ENCODE measurements at places on chromosomes 5 and 9.
A peak's percentile ranks its signal among the peaks of the same experiment; 100 is the strongest.

DNA sequence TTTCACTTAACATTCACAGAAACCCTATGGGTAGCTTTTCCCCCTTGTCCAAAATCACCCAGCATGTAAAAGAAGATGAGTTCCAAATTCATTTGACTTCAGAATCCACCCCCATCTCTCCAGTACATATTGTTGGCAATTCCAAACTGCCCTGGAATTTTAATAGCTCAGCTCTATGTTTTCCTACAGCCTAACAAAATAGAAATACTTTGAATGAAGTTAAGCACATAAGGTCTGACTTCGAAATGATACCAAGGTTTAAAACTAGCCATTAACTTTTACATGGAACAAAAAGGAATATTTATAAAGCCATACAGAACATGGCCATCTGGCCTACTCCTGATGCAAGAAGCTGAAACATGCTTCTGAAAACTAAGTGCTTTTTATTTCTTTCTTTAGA lies 634.3 kb downstream of the PDE4D start:
- no peak for DNase-seq

DNA sequence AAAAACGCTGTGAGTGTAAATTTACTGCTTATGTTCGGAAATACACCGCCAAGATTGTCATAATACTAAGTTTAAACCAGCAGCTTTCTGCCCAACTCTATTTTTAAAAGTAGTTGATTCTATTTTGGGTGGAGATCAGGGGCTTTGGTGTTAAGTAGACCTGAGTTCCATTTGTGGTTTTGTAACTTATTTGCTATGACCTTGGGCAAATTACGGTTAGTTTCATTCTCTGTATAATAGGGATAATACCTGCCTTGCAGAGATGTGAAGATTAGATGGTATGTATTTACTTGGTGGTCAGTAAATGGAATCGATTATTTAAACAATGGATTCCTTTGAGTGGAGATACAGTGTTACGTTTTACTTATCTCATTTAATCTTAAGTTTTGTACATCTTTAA lies 1.6 kb downstream of the RAD23B start:
- DNase-seq, result no peak

- no peak for DNase-seq
Observed at GRCh38 chr5:101728933-101729332, 567.2 kb downstream of the SLCO4C1 start.

DNA sequence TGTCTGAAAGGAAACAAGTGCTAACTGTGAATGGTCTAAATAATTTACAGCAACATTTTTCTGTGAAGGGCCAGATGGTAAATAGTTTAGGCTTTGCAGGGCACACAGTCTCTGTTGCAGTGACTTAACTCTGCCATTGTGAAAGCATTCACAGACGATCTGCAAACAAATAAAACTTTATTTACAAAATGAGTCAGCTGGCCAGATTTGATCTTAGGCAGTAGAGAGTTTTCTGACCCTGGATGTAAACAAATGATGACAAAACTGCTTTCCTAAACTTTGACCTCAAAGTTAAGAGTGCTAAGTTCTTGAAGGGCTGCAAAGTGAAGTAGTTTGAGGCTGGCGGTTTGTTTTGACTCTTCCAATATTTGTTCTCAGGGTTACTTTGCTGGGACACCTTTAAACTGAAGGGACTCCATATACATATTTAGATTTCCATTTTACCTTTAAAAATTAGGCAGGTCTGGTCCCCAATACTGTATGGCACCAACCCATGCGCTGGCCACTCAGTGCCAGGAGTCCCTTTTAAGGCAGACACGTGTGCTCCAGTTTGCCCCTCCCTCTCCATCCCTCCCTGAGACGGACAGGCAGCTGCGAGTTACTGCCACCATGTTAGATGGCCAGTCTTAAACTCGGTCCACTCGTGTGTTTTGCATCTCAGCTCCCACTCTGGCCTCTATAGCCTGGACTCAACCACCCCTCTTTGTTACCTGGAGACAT lies 4.0 kb upstream of the ADAMTS16 start:
- DNase-seq, result no peak

- no peak for DNase-seq
Observed at GRCh38 chr5:139881143-139881733, 85.6 kb downstream of the PSD2 start.

GRCh38 chr9:35741740-35742139 lies 7.3 kb downstream of the GBA2 start:
- DNase-seq, result no peak

DNA sequence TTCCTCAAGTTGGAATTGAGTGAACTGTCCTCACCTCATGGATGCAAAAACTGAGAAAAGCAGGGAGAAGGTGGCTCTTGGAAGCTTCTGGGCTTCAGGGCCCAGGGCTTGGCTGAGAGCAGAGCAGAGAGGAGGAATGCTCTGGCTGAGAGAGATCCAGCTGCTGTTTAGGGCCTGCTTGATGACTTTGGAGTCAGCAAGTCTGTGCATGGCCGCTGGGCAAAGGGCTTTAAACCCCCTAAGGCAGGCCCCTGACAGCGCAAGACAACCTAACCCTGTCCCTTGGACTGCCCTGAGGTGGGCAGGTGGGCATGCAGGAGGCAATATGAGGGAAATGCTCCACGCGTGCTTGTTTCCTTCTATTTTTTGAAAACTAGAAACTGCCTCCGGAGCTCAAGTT lies 8.6 kb downstream of the STC2 start:
- DNase-seq, result no peak

GRCh38 chr5:164277720-164278119 lies 772.3 kb downstream of the MAT2B start:
- no peak for DNase-seq

- no peak for DNase-seq
Observed at GRCh38 chr5:177275883-177276282, 27.6 kb downstream of the RAB24 start.

GRCh38 chr5:34598177-34598794 lies 57.8 kb upstream of the RAI14 start:
- DNase-seq, result no peak

DNA sequence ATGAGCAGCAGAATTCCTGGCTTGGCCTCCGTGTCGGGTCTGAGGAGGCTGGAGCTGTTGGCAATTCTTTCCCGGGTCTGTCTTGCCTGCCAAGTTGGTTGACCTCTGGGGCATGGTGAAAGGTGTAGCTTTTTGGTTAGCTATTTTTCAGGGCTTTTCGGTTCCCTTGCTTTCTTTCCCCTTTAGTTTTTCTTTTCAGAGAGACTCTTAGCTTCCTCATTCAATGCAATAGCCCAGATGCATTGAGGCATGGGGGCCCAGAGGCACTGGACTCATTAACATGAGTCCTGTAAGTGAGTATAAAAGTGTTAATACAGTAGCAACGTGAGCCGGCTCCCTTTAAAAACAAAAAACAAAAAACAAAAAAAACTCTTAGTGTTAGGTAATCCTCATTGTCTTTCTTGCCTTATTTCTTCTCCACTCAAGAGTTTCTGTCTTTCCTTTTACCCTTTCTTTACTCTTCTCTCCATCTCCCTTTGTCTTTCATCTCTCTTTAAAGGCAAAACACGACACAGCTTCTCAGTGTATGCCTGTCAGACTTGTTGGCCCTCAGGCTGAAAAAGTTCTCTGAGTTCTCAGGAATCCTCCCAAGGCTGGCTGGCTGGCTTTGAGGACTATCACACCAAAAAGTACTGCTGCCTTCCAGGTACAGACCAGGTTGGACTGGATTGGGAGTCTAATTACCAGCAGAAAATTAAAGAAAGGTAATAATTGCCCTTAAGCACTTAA lies 289.9 kb upstream of the TUT7 start:
- no peak for DNase-seq

DNA sequence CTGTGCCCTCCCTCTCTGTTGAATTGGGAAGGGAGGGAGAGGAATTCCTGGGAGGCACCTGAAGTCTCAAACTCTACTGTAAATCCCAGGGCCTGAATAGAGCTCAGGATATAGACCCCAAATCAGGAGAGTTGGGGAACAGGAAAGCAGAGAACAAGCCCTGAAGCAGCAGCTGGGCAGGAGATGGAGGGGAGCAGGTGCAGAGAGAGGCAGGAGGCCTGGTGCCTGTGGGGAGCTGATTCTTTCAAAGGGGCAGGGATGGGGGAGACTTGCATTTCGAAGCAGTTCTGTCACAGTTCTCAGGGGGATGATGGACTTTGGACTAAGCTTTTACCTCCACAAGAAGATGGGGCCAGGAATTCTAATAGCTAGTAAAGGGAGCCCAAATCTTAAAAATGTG lies 50.2 kb downstream of the NIM1K start:
- no peak for DNase-seq

GRCh38 chr9:110334871-110335270 lies 2.8 kb downstream of the TXNDC8 start:
- no peak for DNase-seq

DNA sequence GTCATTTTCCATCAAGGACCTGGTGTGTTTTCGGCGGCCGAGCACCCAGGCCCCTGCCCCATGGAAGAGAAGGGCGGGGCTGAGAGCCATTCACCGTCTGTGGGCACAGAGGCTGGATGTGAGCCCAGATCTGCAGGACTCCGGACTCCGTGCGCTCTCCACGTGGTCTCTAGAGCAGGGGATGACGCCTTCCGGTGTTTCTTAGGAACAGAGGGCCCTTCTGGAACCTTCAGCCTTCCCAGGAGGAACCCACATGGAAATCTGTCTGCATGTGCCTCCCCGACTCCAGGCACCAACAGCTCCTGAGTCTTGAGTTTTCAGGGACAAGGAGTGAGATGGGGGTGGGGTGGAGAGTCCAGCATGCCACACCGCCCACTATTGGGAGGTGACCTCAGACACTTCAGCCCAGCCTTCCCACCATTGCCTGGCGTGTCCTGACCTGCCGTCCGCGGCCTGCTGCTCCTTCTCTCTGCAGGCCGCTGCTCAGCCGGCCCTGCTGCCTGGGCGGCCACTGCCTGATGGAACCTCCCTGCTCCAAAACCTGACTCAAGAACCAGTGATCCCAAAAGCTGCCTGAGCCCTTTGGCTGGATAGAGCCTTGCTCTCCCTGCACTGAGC lies 2.4 kb upstream of the RXRA start:
- DNase-seq, result no peak

GRCh38 chr9:135602789-135603481 lies 36.4 kb downstream of the GLT6D1 start:
- DNase-seq, result peak; percentile 76

DNA sequence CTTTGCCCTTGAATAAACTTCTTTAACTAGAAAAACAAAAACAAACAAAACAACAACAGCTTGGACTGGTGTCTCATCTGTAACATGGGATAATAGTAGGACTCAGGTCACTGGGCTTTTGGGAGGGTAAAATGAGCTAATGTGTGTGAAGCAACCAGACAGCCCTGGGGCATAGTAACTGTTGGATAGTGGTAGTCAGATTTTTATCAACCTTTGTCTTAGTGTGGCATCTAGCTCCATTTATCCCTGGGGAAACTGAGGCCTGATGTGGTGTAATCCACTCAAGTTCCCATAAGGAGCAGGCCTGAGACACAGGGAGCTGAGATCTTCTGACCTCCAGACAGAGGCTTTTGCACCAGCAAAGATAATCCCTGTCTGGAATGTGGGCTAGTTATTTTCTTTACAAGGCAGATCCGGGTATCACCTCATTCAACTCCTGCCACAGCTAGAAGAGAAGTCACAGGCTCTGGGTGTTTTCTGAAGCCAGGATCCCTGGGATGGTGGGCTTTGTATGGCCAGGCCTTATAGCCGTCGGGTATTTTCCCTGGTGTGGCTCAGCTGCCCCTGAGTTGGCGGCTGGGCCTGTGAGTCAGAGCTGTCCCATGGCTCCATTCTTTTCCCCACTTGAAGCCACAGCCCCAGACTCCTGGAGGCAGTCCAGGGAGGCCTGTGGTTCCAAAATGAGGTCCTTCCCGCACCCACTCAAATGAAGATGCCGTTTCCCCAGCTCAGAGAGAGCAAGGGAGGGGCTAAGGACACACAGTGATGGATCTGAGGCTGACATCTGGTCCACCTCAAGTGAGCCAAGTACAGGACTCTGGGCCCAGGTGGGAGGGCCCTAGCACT lies 26.1 kb upstream of the CSF1R start:
- no peak for DNase-seq

DNA sequence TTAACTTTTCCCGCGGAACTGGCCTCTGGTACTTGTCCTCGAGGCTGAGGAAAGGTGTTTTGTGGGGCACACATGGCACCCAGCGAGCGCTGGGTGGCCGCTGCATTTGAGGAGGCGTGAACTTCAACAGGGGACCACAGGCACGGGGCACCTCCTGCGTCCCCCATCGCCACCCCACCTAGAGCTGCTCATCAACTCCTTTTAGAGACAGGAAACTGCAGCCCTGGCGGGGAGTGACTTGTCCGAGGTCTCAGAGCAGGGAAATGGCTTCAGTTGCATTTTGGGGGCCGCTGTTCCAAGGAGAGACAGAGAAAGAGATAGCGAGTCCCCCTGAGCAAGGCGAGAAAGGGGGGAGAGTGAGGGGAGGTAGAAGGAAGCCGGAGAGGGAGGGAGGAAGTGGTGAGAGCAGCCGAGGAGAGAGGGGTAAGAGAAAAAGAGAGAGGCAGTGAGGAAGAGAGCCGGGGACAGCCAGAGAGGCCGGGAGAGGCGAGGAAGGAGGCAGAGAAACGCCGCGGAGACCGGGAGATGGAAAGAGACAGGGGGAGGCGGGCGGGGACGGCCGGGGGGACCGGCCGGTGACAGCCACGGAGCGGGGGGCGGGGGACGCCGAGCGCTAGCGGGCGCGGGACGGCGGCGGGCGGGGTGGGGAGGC lies 12.5 kb upstream of the LHX2 start:
- no peak for DNase-seq

DNA sequence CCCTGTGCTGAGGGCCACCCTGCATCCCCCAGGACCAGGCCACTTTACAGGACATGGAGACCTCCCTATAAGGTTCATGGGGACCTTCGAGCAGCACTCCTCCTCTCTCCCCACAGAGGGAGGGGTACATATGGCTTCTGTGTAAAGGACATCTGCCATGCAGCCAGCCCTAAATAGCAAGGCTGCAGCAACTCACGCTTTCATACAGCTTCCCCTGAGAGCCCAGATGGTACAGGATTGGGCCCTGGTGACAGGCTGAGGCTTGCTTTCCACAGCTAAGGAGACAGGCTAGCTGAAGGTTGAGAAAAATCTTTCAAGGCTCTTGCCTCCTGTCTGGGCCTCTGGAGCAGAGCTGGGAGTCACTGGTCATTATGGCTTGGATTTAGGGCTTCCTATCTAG lies 147.0 kb upstream of the ZNF366 start:
- DNase-seq, result no peak

DNA sequence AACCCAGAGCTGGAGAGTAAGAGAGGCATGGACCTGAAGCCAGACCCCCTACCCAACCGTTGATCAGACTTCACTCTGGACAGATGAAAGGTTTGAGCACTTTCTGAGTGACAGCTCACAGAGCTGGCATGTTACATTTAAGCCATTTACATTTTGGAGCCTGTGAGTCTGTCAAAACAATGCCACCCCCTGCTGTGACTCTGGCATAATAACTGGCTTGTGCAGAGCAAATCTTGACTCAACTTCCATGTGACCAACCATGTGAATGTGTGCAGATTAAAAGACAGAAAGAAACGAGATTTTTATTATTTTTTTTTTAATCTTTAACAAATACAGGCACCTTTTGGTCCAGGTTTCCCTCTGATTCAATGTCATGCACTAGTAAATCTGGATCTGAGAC lies 48.5 kb downstream of the MFAP3 start:
- no peak for DNase-seq

- DNase-seq, result no peak
Observed at GRCh38 chr5:73433982-73434342, 14.6 kb downstream of the FOXD1 start.
